Fibroblast of skin of left quadriceps (primary cell): ENCODE measurements at places on chromosomes 4 and X.

- no peak for DNase-seq
Measured at GRCh38 chrX:128250621-128251020, 198.4 kb upstream of the ACTRT1 start.

DNA sequence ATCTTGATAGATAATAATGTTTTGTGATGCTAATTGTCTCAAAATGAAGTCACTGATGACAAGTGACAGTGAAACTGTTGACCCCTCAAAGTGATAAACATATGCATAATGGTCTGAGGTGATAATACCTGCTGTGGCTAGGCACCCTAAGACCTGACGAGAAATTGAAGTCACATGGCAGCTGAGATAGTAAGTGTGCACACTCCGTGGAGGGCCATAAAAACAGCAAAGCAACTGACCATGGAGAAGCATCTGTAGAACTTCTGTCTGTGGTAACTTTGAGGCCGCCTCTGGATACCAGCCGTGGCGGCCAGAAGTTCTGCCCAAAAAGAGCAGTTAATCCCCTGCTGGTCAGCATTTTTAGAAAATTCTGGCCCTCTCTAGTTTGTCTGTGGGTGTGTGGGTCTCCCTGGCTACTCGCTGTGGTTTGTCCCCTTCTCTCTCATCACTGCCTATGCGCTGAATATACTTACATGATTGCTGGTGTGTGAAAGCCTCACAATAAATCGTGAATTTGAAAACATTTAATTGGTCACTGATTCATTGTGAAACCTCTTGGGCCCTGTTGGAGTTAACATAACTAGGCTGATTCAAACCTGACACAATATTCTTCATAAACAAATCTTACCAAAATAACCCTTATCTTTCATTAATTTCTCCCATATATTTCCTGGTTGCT lies 50.6 kb downstream of the CCDC149 start:
- DNase-seq, result no peak

DNA sequence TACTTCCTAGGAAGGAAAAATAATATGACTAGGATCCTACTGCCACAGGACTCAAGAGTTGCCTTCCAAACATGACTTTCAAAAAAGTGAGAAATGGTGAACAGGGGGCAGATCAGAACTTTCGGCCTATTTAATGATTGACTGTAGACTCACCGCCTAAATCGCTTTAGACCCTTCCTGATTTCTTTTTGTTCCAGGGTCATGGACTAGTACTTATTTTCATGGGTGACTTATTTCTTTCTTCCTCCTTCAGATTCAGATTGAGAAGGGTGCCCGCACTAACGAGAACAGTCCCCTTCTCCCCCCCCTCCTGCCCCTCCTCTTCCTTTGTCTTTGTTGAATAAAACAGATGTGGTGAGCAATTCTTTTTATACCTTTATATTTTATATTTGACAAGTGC lies 48.0 kb upstream of the KLHL8 start:
- DNase-seq, result no peak

- no peak for DNase-seq
Measured at GRCh38 chr4:181541396-181541795, 701.8 kb upstream of the TENM3 start.

- no peak for DNase-seq
Measured at GRCh38 chr4:151743128-151743854, 17.5 kb downstream of the GATB start.

DNA sequence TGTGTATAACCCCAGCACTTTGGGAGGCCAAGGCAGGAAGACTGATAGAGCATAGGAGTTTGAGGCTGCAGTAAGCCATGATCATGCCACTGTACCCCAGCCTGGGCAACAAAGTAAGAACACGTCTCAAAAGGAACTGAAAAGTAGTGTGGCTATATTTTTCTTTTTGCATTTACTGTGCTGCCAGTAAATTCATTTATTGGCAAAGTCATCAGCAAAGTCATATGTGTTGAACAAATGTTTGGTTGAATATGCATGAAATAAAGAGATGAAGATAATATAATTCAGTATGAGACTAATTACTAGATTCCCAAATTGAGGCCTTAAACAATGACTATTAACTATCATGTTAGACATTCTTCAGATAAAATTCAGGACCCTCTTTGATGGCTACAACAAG lies 829.1 kb downstream of the PCDH7 start:
- DNase-seq, result no peak

GRCh38 chr4:7850489-7850888 lies 89.2 kb downstream of the AFAP1 start:
- no peak for DNase-seq

DNA sequence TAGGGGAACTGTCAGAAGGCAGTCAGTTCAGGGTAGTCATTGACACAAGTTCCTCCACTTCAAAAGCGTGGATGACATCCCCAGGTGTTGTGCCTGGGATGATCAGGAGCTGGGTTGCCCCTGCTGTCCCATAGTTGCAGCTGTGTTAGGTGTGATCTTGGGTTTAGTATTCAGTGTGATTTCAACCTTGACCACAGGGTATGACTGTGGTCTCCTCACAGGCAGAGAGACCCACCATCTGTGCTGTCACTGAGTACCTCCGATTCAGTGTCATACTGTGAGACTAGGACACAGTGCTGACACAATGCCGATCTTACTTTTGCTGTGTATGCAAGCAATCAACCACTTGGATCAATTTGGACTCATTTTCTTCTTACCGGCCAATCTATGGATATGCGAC lies 25.2 kb downstream of the FOXR2 start:
- DNase-seq, result no peak

- peak; percentile 79 for DNase-seq
Measured at GRCh38 chr4:88792268-88792781, 94.7 kb upstream of the NAP1L5 start.

DNA sequence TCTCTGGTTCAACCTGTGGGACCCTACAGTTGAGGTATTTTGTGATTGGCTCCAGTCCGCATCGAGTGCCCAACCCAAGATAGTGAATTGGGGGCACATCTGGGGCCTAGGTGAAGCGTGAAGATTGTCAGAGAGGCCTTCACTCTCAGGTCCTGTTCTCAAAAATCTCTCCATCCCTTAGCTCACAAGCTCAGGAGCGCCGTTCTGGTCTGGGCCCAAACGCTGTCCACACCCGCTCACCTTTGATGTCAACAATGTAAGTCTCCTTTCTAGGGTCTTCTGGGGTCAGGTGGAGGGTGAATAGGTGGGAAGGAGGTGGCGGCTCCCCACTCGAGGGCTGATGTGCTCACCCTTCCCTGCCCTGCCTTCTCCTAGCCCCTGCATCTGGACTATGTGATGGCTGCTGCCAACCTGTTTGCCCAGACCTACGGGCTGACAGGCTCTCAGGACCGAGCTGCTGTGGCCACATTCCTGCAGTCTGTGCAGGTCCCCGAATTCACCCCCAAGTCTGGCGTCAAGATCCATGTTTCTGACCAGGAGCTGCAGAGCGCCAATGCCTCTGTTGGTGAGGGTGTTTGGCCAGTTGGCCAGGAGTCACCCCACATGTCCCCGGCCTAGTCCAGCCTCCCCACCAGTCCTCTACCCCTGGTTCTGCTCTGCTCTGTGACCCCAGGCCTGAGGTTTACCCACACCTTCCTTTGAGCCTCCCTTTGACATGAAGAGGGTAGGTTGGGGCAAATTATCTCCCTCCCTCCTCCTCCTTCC lies 7.6 kb upstream of the CDK16 start:
- DNase-seq, result no peak

DNA sequence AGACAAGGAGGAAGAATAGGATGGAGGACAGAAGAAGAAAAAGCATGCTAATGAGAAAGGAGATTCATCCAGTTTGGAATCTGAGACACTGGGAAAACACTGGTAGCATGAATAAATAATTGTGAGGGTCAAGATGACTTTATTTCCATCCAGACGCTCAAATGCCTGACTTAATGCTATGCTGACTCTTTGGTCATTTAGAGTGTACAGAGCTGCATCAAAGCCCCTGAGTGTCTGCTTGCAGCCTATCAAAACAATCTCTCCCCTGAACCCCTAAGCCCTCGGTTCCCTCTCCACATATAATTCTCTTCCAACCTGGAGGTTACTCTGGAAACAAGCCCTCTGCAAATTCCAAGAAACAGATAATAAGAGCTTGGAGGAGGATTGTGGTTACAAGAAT lies 208.8 kb downstream of the MAGEB17 start:
- no peak for DNase-seq

DNA sequence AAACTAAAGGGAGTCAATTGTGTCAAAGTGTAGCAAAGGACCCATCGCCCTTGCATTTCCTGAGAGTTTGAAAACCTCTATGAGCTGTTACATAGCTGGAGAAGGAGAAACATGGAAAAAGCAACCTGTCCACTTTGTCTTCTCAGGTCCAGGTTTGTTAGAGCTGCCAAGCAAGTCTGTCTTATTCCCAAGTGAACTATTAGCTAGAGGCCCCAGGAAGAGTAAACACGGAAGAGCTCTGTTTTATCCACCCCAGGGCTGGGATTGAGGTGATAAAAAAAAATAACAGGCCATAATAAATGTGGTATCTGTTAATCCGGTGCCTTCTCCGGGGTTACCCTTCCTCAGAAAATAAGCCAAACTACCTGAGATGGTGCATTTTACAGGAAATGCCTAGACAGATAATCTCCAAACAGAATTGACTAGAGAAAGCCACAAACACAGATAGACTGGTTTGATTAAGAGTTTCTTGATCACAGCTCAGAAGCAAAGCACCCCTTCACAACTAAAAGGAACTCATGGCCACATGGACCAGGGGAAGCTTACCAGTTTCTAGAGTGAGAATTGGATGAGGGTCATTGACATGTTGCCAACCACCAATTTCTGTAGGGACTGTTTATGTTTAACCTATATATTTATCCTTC lies 35.9 kb upstream of the RELL1 start:
- DNase-seq, result no peak

DNA sequence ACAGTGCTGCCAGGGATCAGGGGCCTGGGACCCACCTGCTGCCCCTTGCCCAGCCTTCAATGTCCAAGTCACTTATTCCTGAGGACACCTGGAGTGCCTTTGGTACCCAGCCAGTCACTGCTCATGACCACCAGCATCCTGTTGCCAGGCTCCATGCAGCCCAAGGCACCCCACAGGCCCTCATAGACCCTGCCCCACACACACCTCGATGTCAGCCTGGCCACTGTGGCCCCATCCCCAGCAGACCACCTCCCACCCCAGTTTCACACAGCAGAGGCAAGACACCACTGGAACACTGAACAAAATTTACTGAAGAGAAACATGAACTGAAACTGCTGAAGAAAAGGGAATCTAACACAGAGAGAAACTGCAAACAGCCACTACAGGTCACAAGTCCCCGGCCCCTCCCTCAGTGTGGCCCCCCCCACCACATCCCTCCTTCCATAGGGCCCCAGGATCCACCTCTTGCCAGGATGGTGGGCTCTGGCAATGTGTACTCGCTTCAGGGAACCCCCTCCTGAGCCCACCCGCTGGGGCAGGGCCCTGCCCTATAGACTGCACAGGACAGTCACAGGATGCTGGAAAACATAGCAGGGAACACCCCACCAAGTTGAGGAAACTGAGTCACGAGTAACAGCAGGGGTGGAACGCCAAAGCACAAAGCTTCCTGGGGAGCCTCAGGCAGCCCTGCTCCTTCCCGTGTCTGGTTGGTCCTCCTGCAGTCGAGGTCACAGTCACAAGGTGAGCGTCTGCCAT lies 5.2 kb downstream of the PNMA5 start:
- no peak for DNase-seq

DNA sequence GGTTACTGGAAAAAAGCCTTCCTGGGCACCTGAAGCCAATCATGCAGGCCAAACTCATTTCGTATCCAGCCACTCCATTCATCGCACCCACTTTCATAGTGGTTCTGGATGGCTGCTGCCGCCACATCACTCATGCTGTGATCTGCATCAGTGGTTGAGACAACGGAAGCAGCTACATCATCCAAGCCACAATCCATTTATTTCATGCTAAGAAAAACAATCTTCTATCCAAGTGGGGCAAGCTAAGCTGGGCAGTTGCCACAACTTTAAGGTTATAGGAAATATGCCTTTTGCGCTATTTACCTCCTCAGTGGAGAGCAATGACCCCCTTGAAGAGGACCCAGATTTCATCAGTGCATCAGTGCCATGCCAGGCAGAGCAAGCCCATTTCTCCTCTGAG lies 124.6 kb downstream of the GRIA3 start:
- DNase-seq, result no peak

- no peak for DNase-seq
Measured at GRCh38 chr4:86274642-86275041, 85.2 kb downstream of the MAPK10 start.

DNA sequence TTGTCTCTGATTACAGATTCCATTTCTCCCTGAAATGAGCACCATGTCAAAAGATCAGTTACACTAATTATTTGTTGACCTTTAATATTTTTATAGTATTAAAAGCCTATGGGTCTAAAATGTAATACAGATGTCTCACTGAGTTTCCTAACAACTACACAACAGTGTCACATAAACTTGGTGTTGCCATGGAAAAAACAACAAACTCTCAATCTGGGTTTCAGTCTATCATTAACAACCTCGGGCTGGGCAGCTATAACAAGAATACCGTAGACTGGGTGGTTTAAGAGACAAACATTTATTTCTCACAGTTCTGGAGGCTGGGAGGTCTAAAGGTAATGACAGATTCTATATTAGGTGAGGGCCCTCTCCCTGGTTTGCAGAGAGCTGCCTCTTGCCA lies 407.1 kb downstream of the HNRNPD start:
- no peak for DNase-seq

DNA sequence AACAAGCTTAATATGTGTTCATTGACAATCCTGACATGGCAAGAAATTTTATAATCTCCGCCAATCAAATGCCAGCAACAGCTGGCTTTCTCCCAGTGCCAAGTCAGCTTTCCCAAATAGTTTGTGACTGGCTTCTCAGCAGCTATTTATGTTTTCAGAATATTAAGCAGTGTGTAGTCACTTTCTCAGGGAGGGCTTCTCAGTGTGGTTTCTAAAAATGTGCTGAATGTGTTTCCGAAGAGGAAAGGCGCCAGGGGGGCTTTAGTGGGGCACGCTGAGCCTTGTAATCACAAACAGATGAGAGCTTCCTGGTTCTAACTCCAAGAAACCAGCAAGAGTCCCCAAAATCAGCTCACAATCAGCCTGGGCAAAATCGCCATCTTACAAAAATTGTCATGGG lies 258.7 kb upstream of the CPEB2 start:
- peak; percentile 8 for DNase-seq

DNA sequence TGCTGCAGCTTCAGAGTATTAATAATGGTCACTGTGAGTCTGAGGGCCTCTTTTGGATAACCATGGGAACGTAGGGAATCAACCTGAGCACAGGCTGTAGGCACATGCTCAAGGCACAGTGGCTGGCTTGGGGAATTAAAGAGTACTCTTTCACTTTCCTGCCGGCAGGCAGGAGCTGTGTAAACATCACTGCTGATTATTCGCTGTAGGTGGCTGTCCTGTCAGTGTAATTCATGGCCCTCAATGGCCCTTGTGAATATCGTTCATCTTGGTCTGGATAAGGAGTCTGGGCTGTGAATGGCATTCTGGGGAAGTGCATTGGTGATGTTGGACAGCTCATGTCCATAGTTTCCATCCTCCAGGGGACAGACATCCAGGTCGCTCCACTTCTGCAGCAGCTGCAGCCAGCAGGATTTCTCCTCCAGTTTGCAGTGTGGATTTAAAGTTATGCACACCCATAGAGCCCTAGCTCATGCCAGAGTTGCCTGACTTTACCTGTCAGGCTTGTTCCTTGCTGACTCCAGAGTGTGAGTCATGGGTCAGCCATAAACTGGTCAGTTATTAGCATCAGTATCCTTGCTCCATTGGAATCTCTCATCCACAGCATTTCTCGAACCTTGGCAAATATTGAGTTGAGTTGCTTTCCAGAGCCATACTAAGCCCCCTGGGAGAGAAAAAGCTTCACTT lies 43.0 kb downstream of the C4orf33 start:
- DNase-seq, result no peak
